ENCODE measurements at places on chromosomes 1 and 21.

GRCh38 chr1:161949548-161949947 is 74.1 kb downstream of the OLFML2B start:
- ATAC-seq: no peak

- no peak for ATAC-seq
Observed at GRCh38 chr21:37146320-37147235, 73.5 kb downstream of the TTC3 start.

DNA sequence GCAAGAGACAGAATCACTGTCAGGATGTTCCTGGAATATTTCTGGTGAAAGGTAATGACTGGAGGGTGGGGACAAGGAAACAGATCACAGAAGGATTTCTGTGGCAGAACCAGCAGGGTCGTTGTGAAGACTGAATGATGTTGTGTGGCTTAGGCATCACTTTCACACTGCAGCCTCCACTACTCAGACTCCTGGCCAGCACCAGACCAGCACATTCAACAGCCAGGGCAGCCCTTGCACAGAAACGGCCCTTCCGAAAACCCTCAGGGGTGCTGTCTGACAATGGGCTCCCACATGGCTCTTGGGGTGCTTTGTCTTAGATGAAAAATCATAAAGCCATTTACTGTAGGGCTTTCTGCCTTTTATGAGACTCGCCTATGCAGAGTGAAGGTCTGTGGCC is 3.8 kb upstream of the RAB7B start:
- no peak for ATAC-seq

- no peak for ATAC-seq
Observed at GRCh38 chr21:36691555-36692041, 7.3 kb upstream of the SIM2 start.

GRCh38 chr1:199279067-199279466 is 640.2 kb downstream of the PTPRC start:
- ATAC-seq: no peak

GRCh38 chr1:230842801-230843200 is 25.5 kb downstream of the C1orf198 start:
- no peak for ATAC-seq

GRCh38 chr1:3521426-3521825 is 67.0 kb downstream of the ARHGEF16 start:
- ATAC-seq: no peak

DNA sequence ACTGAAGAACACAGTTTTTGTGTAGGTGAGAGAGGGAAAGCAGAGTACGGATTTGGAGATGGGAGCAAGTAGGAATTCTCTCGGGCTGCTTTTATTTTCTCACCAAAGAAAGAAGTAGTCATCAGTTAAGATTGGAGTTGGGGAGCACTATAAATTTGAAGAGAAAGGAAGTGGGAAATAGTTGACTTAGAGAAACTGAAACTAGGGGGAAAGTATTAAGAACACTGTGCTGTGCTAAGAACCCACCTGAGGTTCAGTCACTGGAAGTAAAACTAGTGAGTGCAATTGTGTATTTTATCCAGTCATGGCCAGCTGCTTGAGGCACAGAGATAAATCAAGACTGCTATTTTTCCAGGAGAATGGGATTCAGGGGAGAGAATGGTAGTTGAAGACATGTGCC is 37.4 kb downstream of the CLCC1 start:
- ATAC-seq: no peak

- ATAC-seq: no peak
Observed at GRCh38 chr1:65564493-65564892, 144.0 kb downstream of the LEPR start.

GRCh38 chr21:39667353-39667891 is 54.7 kb downstream of the B3GALT5 start:
- ATAC-seq: no peak

GRCh38 chr1:218480588-218481099 is 135.5 kb downstream of the TGFB2 start:
- ATAC-seq: no peak

DNA sequence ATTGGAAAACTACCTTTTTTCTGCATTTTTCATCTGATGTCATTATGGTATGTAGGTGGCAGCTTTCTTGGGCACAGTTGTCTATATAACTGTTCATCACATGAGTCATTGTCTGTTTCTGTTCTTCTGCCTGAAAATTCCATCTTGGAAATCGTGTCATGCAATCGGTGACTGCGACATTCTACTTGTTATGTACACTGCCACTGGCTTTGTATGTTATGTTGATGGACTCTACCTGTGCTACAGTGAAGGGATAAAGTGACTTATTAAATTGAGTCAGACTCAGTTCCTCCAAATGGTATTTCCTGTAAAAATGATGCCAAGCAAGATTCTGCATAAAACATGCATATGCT is 8.6 kb downstream of the SMAP2 start:
- no peak for ATAC-seq

DNA sequence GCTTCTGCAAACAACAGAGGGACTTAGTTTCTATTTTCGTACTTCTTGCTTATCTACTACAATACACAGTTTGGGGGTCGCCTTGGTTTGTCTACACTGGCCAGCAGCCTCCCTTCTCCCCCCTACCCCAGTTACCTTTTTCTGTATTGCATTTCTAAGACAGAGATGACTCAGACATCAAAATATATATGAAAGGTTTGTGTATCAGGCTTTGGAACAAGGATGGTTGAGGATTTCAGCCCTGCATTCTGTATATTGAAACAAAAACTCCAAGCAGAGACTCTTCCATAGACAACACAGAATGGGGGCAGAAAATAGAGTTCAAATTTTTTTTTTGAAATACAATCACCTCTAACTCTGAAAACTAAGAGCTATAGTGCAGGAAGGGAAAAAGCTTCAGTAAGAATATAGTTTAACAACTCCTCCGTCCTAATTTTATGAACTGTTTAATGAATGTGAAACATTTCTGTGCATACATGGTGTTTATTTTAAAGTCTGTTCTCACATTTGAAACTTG is 1.9 kb downstream of the SAMD13 start:
- ATAC-seq: no peak

- ATAC-seq: no peak
Observed at GRCh38 chr1:179187043-179187442, 42.4 kb downstream of the ABL2 start.

DNA sequence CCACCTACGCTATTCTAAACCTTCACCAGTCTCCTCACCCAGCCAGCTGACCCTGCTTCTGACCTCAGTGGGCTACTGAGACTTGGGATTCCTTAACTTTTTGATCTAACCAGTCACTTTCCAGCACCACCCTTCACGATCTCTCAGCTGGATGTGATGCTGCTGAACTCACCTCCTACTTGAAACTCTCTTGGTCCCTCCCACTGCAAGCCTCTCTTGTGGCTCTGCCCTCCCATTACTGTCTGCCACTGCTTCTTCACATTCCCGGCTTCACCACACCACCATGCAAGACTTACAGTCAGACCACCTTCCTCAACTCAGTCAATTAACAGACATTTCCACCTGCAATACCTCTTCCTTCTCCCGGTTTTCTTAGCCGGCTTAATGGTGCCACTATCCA is 6.3 kb downstream of the TAF5L start:
- no peak for ATAC-seq

DNA sequence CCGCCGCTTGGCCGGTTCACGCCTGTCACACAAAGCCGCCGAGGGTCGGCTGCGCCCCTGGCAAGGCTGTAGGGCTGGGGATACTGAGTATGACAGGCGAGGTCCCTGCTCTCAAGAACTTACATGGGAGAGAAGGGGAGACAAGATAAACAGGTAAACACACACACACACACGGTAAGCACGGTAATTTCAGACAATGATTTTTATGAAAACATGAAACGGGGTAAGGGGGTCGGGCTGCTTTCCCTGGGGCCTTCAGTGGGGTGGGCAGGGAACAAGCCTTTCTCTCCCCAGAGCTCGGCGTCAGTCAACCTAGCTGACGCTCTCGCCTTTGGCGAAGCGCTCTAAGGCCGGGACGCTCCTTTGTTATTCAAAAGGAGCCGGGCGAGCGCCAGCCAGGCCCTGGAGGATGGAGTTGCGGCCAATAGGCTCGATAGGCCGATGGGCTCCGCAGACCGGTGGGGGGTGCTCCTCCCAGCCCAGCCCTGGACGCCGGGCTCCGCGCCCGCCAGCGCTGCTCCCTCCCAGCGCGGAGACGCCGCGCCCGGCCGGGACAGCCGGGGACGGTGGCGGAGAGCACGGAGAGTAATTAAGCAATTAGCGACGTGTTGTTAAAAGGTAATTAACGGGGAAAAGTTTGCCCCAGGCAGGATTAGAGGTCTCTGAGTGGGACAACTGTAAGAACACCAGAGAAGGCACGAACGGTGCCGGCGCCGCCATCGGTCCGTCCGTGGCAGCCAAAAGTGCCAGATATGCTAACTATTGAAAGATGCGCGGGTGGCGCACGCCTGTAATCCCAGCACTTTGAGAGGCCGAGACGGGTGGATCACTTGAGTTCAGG is 950 bp upstream of the INKA2 start:
- no peak for ATAC-seq

- peak; percentile 77 for ATAC-seq
Observed at GRCh38 chr1:233327651-233328141, at the start of gene MAP3K21. TSS of gene MAP3K21 (plus strand) at chr1:233327724. CDS start at chr1:233328029, 305 bp downstream.
